Activated CD4-positive, alpha-beta T cell treated with anti-CD3 and anti-CD28 coated beads, Interleukin-2, amount 50 U/mL, for 1 hour (primary cell): ENCODE measurements at places on chromosomes 7 and 10.

DNA sequence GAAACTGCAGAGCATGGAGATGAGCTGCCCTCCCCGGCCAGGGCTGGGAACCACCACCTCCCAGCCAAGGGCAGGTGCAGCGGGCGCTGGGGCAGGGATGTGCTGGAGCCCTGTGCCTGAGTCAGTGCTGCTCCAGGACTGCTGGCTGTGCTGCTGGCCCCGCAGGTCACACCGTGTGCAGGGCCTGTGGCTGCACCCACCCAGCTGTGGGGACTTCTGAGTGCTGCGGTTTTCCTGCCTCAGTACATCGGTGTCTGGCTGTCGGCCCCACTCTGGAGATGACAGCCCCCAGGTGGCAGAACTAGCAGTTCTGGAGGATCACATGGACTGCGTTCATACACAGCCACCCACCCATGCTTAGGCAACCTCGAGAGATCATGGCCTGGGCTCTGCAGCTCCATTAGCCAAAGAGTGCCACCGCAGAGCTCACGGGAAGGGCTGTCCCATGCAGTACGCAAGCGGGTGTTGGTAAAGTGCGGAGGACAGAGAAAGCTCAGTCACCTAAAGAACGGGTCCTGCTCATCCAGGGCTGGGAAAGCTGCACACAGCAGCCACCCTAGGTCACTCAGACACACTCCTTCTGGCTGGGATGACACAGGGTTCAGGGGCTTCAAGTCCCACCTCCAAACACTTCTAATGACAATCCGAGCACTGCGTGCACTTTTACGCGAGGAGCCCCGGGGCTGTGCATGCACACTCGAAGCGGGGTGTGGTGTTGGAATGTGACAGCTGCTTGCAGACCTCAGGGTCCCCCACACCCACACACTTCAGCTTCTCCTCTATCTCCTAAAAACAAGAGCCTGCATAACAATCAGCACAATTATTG is 198.1 kb upstream of the PPP2R2D start:
- DNase-seq, result no peak

GRCh38 chr10:19204246-19204917 is 155.8 kb downstream of the MALRD1 start:
- DNase-seq, result no peak

DNA sequence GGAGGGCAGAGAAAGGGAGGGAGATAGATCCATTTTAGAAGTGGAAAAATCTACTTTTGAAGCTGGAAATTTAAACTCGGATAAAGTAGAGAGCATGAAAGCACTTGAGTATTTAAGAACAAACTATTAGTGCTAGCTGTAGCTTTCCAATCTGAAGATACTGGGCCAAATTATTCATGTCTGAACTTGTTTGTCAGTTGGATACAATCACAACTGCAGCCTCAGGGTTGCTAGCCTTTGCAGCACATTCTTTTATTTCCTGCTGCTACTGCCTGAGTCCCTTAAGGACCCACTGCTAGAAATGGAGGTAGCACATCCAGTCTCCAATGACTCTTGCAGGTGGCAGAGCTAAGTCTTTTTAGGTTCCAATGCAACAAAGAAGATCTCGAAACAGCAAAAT is 8.3 kb upstream of the SLC25A13 start:
- no peak for DNase-seq

DNA sequence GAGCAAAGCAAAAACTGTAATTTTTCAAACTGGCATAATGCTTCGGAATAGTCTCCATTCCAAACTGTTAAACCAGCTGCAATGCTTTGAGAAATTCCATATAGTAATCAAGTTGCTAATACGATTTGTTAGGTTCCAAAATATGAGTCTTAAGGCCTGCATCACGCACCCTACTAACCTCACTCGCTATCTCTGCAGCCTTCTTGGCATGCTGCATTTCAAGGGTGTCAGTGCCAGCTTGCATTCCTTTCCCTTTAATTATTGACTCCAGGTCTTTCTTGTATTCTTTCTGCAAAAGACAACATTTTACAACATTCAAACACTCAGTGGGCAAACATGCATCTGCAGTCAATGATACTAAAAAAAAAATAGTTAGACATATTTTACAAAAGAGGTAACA is 61.8 kb downstream of the NEBL start:
- no peak for DNase-seq

GRCh38 chr10:85667638-85668233 is 698.9 kb downstream of the GRID1 start:
- DNase-seq, result no peak

DNA sequence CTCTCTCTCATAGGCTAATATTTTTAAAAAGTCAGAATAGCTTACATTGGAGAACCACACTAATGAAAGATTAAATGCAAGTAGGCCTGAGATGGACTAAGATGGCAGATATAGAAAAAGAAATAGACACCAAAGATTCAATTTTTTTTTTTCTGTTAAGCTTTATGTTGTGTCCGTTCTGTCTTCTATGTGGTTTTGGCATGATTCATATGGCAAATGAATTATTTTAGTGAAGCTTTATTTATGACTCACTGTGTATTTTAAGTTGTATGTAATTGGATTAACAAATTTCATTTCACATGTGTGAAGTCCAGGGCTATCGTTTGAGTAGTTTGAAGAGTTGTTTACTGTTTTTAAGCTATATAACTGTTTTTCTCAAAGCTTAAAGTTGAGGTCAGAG is 214.8 kb downstream of the CAMK1D start:
- no peak for DNase-seq

DNA sequence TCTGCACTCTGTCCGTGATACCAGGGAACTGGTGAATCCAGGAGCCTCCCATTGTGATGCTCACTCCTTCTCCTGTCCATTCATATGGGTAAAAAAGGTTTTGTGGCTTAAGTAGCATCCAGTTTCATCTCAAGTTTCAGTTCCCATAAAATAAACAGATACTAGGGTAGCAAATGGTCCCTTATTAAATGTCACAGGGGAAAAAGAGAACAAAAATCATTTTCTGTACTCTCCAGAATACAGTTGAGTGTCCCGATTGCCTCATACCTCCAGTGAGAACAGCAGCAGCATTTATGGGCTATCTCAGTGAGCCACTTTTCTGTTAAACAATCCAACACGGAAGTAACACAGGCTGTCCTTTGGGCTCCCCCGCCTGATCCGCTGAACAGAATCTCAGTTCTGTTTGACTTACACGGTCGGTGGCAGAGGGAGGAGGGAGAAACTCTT is 179.6 kb downstream of the CELF2 start:
- DNase-seq, result no peak

DNA sequence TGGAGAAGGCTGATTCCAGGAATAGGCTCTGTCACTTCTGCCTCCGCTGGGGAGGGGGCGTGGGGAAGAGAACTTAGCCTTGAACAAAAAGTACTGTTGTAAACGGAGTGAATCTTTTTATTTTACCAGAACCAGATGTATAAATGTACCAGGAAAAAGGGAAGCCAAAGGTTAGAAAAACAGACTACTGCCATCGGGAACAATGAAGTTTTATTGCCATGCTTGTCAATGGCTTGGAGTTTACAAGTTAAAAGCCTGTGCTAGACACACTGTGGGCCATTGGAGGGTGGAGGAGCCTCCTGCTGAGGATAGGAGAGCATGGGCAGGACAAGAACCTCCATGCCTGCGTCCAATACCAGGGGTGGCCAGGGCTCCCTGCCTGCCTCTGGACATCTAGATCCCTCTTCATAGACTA is 161.7 kb upstream of the LYZL2 start:
- no peak for DNase-seq

- no peak for DNase-seq
Measured at GRCh38 chr10:23918090-23918723, 290.7 kb upstream of the KIAA1217 start.

- no peak for DNase-seq
Measured at GRCh38 chr7:50411332-50411731, 38.8 kb downstream of the FIGNL1 start.

- no peak for DNase-seq
Measured at GRCh38 chr10:58189269-58189668, 78.4 kb downstream of the IPMK start.

GRCh38 chr10:28558923-28559508 is 26.1 kb downstream of the WAC start:
- DNase-seq, result no peak

DNA sequence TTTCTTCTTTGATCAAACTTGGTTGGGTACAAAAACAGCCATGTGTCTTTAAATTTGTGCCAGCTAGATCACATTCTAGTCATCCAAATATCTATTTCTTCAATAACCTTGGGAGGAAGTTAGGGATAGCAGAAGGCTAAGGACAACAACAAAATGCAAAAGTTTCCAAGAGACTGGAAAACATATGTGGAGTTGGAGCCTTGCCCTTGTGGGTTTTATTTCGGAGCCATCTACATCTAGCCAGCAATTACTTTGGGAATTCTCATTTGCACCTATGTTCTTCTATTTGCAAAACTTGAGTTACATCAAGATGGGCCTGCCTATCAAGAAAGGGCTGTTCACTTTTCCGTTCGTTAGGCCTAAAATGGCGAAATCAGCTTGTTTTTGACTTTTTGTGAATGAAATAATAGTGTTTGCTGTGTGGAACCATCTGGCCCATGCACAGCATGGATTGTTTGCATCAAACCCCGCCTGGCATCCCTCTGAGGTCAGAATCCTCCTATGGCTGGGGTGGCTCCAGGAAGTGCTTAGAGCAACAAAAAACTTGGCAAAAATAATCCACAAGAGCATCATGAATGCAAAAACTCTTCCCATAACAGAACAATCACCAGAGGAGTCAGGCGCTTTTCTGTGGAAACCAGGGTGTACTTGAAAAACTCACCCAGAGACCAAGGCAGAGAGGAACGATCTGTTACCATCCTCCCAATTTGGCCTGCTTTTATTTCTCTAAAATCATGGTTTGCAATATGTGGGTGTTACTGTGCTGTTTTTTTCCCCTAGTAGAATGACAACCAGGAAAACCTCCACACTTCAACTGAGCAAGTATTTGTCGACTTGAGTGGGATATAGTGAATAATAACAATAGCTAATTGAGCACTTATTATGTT is 36.2 kb upstream of the XPNPEP1 start:
- no peak for DNase-seq

GRCh38 chr7:2358968-2359527 is 4.4 kb downstream of the EIF3B start:
- no peak for DNase-seq

DNA sequence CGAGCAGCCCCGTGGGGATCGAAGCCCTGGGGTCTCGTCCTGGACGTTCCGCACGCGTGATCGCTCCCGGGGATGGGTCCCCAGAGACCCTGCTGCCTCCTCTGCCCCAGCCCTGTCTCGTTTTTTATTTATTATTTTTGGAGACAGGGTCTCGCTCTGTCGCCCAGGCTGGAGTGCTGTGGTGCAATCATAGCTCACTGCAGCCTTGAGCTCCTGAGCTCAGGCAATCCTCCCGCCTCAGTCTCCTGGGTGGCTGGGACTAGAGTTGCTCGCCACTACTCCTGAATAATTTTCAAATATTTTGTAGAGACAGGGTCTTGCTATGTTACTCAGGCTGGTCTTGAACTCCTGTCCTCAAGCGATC is 319 bp upstream of the STX1A start:
- no peak for DNase-seq

GRCh38 chr10:11255796-11256444 is 238.2 kb downstream of the CELF2 start:
- no peak for DNase-seq

- DNase-seq, result no peak
Measured at GRCh38 chr10:124346831-124347230, 71.9 kb downstream of the OAT start.

DNA sequence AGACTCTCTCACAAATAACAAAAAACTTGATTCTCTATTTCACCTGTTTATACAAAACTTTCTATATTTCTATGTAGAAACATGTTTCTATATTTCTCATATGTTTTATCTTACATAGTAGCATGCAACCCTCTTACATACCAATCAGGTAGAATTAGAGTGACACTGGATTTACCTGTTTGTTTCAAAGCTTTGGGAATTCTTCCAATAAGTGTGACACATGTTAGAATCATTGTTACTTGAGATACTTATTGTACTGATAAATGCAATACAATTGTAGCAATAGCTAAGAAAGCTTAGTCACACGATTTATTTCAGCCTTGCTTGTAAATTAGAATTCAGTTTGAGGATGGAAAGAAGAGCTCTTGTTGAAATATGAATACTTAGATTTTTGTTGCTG is 4.9 kb downstream of the HYAL4 start:
- no peak for DNase-seq

DNA sequence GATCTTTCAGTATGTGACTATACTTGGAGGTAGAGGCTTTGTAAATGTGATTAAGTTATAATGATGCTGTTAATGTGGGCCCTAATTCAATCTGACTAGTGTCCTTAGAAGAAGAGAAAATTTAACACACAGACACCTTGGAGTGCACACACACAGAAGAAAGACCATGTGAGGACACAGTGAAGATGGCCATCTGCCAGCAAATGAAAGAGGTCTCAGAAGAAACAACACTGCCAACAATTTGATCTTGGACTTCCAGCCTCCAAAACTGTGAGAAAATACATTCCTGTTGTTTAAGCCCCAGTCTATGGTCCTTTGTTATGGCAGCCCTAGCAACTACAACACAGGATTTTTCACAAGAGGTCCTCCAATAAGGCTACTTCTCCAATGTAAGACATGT is 120.9 kb upstream of the ABCB5 start:
- no peak for DNase-seq

GRCh38 chr10:61284222-61284890 is 168.8 kb downstream of the TMEM26 start:
- no peak for DNase-seq

DNA sequence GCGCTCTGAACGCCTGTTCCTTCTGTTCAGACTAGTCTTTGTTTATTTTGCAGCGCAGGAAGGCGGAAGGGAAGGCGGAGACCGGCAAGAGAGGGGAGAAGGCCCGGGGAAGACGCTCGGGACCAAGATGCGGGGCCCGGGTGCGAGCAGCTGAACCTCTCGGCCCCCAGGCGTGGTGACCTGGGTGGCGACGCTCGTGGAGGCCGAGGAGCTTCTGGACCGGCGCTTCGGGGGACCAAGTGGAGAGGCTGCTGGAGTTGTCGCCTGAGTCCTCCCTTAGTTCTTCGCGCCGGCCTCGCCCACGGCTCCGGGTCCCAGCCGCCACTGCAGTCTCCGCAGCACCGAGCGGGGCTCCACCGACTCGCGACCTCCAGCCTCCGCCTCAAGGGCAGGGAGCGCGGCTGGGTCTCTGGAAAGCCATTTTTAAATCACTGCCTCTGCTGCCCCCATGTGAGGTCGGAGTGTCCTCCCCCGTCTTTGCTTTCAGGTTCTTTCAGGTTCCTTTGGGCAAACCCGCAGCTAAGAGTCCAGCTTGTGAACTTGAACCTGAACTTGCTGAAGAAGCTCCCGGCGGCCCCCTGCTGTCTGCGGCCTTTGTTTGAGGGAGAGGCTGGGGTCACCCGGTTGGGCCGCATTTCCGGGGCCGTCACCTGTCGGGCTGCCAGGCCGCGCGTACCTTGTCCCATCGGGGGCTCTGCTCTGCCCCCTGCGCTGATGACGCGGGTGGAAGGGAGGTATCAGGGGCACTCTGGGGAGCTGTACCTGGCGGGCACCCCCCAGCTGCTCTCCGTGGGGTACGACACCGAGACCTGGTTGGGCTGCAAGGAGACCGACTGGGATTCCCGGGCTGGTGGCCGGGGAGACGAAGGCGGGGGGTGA is 136.0 kb downstream of the KIF20B start:
- DNase-seq, result peak; percentile 13

- DNase-seq, result no peak
Measured at GRCh38 chr7:143480501-143480900, 2.8 kb downstream of the TAS2R41 start.

- no peak for DNase-seq
Measured at GRCh38 chr10:126286256-126286780, 102.0 kb downstream of the ADAM12 start.
